Activated CD8-positive, alpha-beta memory T cell treated with anti-CD3 and anti-CD28 coated beads for 1 hour (primary cell): ENCODE measurements at places on chromosomes 5 and 9.

DNA sequence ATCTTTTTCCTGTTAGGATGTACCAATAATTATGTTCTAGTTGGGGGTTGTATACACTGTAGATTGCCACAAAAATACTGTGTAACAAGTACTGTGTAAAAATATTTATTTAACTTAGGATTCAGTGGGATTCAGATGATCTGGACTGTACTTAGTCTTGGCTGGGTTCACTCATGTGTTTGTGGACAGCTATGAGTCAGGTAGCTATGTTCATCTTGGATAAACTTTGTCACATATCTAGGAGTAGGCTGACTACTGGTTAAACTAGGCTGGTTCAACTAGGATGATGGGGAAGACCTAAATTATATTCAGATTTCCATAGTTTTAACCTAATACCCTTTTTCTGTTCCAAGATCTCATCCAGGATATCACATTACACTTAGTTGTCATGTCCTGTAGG lies 32.1 kb upstream of the TNFSF15 start:
- DNase-seq = no peak

- no peak for DNase-seq
These were observed 41.0 kb downstream of the MVB12B start for GRCh38 chr9:126367616-126368015.

DNA sequence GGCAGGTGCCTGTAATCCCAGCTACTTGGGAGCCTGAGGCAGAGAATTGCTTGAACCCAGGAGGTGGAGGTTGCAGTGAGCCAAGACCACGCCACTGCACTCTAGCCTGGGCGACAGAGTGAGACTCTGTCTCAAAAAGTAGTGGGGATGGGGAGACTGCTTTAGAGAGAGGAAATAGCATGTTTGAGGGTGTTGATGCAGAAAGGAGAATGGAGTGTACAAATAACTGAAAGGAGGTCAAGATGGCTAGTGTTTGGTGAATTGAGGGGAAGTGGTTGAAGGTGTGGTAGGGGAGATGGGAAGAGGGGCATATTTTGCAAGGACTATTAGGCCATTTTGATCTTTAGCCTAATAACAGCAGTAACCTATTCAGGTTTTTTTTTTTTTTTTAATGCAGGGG lies 18.2 kb downstream of the TENT2 start:
- no peak for DNase-seq

DNA sequence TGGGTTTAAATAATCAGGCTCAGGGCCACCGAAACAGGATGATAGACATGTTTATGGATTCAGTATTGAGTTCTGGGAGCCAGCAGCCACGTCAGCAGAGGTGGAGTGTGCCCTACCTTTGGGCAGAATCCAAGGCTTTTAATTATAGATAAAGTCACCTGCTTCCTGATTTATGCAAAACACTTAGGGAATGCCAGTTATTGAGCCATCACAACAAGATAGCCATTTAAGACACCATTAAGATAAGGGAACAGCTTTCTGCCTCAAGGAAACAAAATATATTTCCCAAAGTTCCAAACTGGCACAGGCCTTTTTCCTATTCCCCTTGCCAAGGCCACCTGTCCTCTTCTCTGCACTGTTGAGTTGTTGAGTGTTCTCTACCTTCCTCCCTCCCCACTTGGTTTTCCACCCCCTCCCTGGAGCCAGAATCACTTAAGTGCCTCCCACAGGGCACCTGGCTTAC lies 2.4 kb downstream of the CCL28 start:
- DNase-seq = no peak

- DNase-seq = no peak
These were observed 61.3 kb upstream of the MOCS2 start for GRCh38 chr5:53170746-53171349.

GRCh38 chr5:168347368-168348083 lies 56.1 kb downstream of the WWC1 start:
- no peak for DNase-seq

- DNase-seq = no peak
These were observed 9.9 kb upstream of the CXXC5 start for GRCh38 chr5:139638090-139638735.

DNA sequence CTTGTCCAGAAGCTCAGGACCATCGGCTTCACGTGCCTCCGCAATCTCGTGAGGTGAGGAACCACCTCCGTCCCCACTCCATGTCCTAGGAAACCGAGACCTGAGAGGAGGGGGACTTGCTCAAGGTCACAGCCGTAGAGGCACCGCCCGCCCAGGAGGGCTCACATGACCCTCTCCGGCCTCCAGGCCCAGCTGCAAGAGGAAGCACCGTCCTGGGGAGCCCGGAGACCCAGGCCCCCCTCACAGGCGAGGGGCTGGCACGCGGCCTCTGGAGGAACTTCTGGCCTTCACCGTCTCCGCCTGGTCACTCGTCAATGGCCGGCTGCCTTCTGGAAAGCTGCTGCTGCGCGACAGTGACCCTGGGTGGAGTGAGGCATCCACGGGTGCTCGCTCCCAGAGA lies 24.2 kb downstream of the FAM78A start:
- DNase-seq = no peak

DNA sequence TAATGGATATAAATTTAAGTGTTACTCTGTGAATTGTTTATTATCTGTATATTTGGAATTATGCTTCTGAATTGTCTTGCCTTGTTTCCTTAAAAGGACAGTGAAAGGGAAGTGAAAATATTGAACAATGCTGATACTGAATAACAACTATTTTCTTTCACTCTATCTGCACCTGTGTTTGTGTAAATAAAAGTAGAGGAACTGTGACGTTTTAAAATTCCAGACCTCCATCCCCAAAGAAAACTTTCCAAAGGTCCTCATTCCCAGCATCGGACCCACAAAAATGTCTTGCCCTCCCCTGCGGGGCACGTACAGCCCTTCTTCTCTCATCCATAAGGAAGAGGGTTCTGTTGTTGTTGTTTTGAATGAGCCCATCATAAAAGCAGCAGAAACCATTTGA lies 100.0 kb downstream of the NLN start:
- DNase-seq = no peak

DNA sequence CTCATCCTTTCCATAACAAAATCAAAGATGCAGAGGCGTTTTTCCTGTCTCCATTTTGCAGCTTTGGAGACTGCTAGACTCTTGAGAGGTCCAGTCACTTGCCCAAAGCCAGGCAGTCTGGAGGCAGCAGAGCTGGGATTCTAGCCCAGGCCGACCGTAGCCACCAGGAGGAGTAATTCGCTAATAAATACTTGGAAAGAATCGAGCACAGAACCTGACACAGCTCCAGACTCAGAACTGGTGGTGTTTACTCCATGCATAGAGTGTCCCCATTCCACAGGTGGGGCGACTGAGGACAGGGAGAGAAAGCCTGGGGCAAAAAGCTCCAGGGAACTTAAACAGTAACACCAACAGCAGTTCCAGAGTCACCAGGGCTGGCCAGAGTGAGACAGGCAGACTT lies 10.7 kb upstream of the CERCAM start:
- no peak for DNase-seq

- no peak for DNase-seq
These were observed 423 bp upstream of the NUP214 start for GRCh38 chr9:131125038-131125287.

- DNase-seq = no peak
These were observed 84.6 kb downstream of the DAB2IP start for GRCh38 chr9:121735793-121736770.
